ENCODE measurements at places on chromosomes 2 and 18.

- peaks cover 2% of the 10 kb centered on the region for H3K36me3 ChIP-seq
- no peak for DNase-seq
- peaks cover 31% of the 10 kb centered on the region for H3K4me1 ChIP-seq
- peak overlapping the region; percentile 88 for H3K4me3 ChIP-seq
- H3K27ac ChIP-seq = peak overlapping the region; percentile 43
Measured at GRCh38 chr2:216082805-216083204, 1.1 kb downstream of the TMEM169 start.

GRCh38 chr2:97727296-97727695 is 13.9 kb downstream of the ZAP70 start:
- peaks cover 8% of the 10 kb centered on the region for H3K27me3 ChIP-seq
- DNase-seq = no peak
- no peak overlapping the region for H3K4me3 ChIP-seq

- H3K4me3 ChIP-seq = no peak overlapping the region
- H3K27ac ChIP-seq = no peak overlapping the region
- H3K27me3 ChIP-seq = peaks cover 2% of the 10 kb centered on the region
- no peaks in the 10 kb centered on the region for H3K4me1 ChIP-seq
Measured at GRCh38 chr2:152453129-152453911, 118.3 kb downstream of the FMNL2 start.

- H3K27ac ChIP-seq = no peak overlapping the region
- no peaks in the 10 kb centered on the region for H3K27me3 ChIP-seq
- H3K36me3 ChIP-seq = peaks cover 63% of the 10 kb centered on the region
- DNase-seq = no peak
- peaks cover 3% of the 10 kb centered on the region for H3K4me1 ChIP-seq
Measured at GRCh38 chr2:216424274-216424673, 12.0 kb downstream of the SMARCAL1 start.

DNA sequence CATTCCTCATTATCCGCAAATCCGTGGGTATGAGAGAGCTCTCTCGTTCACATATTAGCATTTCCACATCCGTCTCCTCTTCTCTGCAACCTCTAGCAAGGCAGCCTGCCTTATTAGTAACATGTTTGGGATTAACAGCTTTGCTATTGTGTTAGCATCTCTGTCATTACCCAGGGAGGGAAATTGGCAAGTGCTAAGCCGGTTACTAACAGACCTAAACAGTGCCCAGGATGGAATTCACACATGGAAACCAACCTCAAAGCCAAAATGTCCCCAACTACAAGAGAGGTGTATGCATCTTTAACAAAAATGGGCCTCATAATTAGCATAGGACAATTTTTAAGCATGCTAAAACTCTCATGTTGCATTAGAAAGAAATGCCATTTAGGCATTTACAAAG is 309.0 kb upstream of the MEIS1 start:
- no peaks in the 10 kb centered on the region for H3K36me3 ChIP-seq
- H3K4me1 ChIP-seq = no peaks in the 10 kb centered on the region
- H3K4me3 ChIP-seq = no peak overlapping the region
- H3K27ac ChIP-seq = no peak overlapping the region
- no peak for DNase-seq

DNA sequence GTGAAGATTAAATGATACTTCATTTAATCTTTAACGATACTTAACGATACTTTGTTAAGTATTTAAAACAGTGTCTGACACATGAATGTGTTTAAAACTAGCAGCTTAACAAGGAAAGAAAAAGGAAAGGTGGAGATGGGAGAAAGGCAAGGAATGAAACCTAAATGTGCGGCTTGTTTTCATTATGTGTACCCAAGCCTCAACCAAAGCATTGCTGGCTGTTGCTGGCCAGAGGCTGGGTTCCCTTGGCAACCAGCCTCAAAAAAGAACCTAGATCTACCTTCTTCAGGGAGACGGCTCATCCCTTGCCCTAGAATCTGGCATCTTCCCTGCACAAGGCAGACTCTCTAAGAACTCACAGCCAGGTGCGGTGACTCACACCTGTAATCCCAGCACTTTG is 13.8 kb upstream of the PCBP1 start:
- H3K27me3 ChIP-seq = no peaks in the 10 kb centered on the region
- no peak overlapping the region for H3K4me3 ChIP-seq
- no peak for DNase-seq

GRCh38 chr2:25596516-25597244 is 76.7 kb downstream of the DTNB start:
- no peaks in the 10 kb centered on the region for H3K27me3 ChIP-seq
- no peak overlapping the region for H3K27ac ChIP-seq
- DNase-seq = no peak
